ENCODE measurements at places on chromosomes 5 and 9.

DNA sequence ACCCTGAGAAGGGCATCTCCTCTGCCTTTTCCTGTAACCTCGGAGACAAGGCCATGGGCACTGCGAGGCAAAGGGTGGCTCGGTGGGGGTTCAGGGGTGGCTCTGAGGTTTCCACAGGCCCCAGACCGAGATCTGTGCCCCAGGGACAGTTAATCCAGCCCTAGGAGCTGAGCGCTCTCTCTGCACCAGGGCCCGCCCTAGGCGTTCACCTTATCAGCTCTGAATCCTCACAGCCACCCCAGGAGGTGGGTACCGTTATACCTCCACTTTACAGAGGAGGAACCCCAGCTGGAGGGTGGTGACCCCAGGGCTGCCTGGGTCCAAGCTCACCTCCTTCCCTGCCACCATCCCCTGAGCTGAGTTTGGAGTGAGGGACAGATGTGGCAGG lies 2.3 kb upstream of the ENG start:
- DNase-seq = no peak

GRCh38 chr5:67543720-67544270 lies 347.2 kb upstream of the CD180 start:
- DNase-seq = no peak

GRCh38 chr9:133075925-133076630 lies 14.3 kb downstream of the CEL start:
- DNase-seq = no peak

DNA sequence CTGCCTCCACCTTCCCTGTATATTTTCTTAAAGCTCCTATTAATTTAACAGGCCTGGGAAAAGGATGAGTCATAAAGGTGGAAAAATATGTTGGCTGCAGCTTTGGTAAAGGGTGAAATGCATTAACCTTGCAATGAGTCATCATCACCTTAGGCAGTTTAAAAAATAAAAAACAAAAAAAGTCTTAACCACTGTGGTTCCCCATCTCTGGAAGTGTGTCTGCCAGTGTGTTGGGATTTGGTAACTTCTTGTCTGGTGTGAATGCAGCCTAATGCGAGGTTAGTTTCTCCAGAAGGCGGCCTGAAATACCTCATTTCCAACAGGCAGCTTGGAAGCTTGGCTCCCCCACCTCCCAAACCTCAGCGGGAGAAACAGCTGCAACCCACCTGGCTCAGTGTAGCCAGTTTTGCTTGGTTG lies 265.3 kb upstream of the GAS1 start:
- DNase-seq = no peak

- DNase-seq = no peak
Measured at GRCh38 chr5:6435356-6435755, 13.3 kb upstream of the UBE2QL1 start.

DNA sequence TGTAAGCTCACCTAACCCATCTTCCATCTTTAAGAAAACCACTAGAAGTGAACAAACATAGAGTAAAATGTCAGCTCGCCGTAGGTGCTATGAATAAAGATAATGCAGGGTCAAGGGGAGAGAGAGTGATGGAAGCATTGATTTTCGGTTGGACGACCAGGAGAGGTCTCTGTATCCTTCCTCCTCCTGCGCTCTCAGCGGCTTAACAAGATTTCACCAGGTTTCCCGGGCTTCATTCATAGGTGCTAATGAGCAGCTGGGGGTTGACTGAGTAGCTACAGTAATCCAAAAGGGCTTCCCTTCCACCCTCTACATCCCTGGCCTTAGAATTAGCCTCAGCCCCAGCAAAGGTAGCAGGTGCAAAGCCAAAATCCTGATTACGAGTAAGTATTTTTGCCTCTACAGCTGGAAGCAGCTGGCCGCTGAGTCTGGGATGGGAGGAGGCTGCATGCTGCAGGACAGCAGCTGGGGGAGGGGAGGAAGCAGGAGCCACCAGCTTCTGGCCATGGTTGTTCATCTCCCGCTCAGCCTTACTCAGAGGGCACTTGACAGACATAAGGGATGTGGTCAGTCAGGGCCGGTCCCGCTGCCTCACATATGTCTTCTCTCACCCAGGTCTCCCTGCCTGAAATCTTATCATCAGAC lies 112.0 kb upstream of the IL12B start:
- no peak for DNase-seq

DNA sequence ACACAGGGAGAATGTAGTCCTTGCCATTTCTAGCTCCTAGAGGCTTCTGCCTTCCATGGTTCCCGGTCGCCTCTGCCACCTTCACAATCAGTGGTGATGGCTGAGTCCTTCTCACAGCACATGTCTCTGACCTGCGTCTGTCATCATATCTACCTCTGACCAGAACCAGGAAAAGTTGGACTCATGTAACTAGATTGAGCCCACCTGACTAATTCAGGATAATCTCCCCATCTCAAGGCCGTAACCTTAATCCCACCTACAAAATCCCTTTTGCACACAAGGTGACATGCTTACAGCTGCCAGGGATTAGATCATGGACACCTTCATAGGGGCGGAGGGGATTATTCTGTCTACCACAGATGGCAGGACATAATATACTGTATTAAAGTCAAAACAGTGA lies 375.6 kb downstream of the ICE1 start:
- DNase-seq = no peak

DNA sequence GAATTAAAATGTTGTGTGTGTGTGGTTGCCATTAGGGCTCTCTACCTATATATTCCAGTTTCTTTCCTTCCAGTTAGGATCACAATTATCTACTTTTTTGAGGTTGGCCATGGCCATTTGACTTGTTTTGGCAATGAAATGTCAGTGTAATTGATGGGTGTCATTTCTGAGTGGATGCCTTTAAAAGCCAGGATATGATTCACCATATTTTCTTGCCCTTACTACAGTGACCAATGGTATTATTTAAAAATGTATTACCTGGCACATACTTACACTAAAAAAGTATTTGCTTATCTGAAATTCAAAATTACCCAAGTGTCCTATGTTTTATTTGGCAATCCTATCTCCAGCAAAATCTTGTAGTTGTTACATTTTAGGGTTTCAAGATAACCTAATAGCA lies 258.7 kb upstream of the ACTBL2 start:
- no peak for DNase-seq

DNA sequence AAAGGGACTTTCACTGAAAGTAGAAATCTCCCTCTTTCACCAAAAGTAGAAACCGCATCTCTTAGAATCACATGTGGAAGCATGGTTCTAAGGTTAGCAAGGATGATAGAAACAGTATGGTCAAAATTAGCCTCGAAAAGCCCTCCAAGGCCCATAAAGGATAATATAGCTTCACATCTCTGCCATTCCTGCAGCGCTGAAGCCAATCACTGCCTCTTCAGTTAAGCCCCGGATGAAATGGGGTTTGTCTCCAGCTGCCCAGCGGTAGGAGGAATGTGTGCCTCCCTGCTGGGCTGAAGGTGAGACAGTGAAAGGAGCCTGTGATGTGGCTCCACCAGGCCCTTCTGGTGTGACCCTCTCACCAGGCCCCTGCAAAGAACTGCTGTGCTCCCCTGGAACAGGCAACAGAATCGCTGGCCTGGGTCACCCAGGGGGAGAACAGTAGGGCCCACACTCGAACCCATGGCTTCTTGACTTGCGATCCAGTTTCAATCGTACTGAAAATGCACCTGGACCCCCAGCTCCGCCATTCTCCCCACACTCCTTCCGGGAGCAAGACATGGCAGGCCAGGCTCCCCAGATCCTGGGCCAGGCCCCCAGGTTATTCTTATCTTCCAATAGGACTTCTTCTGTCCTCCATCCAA lies 47.2 kb downstream of the CAMK2A start:
- no peak for DNase-seq

DNA sequence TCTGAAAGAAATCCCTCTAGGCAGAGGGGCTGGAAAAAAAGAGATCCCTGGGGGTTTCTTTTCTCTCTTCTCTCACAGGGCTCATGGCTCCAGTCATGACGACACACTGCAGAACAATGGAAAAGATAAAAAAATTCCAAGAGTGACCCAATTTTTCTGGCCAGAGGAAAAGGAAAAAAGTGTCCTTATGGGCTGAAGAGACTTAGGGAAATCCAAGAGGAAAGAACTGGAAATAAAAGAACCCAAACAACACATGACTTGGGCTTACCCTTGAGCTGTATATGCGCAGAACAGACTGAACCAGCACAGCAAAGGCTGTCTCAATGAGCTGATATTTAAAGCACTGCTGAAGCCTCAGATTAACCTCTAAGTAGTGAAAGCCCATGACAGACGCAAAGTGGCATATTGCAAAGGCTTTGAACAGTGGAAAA lies 102.4 kb downstream of the SMIM23 start:
- DNase-seq = no peak

DNA sequence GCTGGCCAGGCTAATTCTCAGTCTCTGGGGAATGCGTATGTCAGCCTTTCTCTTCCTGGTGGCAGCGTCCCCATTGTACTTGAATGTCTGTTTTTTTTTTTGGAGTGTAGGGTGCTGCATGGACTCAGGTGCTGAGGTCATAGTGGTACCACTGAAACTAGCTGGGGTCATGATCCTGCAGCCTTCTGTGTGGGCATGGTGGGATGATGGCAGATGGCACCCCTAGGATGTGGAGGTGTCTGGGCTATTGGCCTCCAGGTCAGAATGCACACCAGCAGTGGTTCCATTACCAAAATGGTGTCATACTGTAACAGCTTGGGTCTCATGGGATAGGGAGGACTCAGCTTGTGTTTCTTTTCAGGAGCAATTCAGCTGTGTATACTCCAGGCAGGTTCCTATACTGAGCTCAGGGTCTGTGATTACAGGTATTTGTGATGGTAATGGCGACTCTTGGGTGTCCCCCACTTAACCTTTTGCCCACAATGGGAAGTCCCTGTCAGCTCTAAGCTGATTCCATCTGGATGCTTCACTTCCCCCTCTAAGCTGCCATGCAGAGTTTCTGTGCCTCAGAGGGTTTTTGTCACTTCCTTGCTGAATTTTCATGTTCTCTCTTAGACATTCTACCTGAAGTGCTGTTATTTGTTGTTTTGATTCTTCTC lies 17.9 kb downstream of the HSD17B4 start:
- no peak for DNase-seq

DNA sequence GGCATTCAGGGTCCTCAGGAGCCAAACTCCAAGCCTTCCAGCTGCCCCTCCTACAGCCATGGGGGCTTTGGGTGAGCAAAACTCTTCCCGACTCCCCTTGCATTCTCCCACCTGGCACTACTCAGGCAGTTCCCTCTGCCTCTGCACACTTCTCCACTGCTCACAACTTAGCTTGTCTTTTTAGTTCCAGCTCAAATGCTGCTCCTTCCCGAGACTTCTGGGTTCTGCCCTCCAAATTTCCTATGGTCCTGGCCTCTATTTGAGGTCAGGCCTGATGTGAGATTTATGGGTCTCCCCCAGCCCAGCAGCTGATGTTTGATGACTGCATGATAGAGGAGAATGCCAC lies 5.7 kb upstream of the SLC25A48 start:
- DNase-seq = no peak

- DNase-seq = no peak
Measured at GRCh38 chr9:88974641-88975040, 16.6 kb upstream of the S1PR3 start.

DNA sequence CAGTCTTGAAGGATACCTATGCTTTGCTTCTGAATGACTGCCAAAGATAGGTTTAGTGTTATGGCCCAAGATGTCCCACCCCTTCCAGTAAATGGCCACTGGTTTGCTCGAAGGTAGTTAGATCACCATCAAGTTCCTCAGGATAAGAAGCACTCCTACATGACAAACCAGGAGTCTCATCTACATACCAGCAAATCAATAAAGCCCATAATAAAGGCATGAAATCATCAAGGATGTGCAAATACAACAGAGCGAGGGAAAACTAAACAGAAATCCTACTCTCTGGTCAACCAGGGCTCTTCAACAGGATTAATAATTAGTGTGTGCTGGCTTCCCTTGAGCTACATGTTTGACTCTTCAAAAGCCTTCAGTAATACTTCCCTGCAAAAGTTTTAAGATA lies 141.0 kb downstream of the LHFPL2 start:
- DNase-seq = no peak

DNA sequence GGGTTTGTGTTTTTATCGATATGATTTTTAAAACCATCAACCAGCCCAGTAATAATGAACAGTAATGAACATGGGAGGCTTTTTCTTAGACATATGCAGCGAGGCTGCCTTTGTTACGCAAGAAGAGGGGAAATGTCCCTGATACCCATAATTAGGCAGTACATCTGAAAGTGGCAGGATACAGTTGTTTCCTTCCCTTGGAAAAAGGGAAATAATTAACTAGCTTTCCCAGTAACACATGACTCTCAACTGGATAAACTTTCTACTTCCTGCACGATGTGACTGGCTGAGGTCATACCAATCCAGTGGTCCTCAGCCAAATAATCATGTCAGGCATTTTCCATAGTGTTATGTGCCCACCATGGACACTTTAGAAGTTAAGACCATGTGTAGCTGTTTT lies 431.6 kb upstream of the C9orf72 start:
- no peak for DNase-seq

DNA sequence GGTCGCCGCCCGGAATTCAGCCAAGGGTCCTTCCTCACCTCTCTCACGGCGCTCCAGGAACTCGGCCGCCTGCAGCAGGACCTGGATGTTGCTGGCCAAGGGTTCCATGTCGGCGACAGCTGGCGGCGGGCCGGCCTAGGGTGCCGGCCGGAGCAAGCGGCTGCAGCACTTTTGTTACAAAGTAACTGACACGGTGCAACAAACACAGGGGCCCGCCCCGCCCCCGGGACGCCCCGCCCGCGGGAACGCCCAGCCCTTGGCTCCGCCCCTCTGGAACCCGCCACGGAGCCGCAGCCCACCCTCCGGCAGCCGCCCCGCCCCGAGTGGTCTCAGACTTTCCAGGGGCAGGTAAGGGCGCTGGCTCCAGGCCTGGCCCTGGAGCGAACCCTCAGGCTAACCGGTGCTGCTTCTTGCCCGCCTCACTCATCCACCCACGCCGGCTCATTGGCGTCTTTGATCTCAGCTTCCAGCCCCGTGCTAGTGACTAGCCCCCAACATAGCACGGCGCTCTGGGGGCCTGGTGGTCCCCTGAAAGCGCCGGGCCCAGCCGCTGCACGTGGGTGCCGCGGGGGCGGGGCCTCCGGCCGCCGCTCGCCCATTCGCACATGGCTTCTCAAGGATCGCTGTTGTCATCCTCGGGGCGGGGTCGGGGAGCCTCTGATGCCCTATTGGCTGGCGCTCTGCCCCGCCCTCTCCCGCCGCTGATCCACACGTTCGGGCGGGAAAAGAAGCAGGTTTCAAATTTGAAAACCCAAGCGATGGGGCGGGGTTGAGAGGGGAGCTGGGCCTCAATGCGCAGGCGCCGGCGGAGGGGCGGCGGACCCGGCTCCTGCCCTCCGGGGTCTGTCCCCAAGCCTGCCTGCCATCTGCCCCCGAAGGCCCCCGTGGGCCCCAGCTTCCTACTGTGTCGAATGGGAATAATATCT lies at the start of gene MXD3:
TSS of gene MXD3 (minus strand) at position 176 of the 926 bp plus-strand sequence. CDS start at position 108, 68 bp downstream.
- peak; percentile 91 for DNase-seq

- DNase-seq = no peak
Measured at GRCh38 chr5:154702477-154702876, 52.7 kb upstream of the LARP1 start.
